ENCODE measurements at places on chromosomes 1 and 21. TPM values are rescaled to one million over a fixed set of nuclear protein-coding genes. Genes with fewer than 3 reads are reported as not detected.

KANK4 gene
- total RNA-seq: 0.07 TPM

RAP1GAP gene
- total RNA-seq: 0.17 TPM

ADGRL2 gene
- 13.5 TPM for total RNA-seq

F5 gene
- total RNA-seq: not detected

S100A7A gene
- not detected for total RNA-seq

CNKSR1 gene
- 0.52 TPM for total RNA-seq
